Stimulated activated naive CD4-positive, alpha-beta T cell treated with Interleukin-2 at 50 U/mL for 16 hours (primary cell): ENCODE measurements at places on chromosomes 2 and 18.

- DNase-seq = no peak
Observed at GRCh38 chr2:155372969-155373368, 674.5 kb downstream of the KCNJ3 start.

DNA sequence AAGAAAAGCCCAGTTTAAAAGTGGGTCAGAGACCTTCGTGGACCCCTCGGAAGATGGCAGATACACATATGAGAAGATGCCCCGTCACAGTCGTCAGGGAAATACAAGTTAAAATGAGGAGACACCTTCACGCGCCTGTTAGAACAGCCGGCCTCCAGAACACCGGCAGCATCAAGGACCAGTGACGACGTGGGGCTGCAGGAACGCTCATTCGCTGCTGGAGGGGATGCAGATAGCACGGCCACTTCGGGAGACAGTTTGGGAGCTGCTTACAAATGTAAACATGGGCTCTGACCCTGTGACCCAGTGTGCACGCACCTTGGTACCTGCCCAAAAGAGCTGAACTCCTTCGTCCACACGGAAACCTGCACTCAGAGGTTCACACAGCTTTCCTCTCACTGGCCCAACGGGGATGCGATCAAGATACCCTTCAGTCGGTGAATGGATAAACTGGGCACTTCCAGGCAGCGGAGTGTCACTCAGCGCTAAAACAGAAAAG is 83.7 kb upstream of the CTDP1 start:
- no peak for DNase-seq

DNA sequence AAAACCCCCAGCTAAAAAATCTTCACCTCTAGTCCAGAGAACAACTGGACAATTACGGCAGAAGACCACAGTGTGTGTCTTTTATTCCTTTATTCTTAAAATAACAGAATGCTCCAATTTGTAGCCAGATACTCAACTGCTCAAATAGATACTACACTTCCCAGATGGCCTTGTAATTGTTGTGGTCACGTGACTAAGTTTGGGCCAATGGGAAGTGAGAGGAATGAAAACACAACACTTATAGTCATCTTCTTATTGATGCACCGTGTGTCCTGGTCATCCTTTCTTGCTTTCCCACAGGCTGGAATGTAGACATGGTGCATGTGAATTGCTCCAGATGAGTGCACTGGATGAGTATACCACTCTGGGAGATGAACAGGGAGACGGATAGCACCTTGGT is 145.1 kb downstream of the CDC42EP3 start:
- no peak for DNase-seq

GRCh38 chr2:205401511-205401910 is 280.8 kb upstream of the NRP2 start:
- no peak for DNase-seq
